Endodermal cell (in vitro differentiated cells): ENCODE measurements at places on chromosomes 13 and 19. TPM values are rescaled to one million over a fixed set of nuclear protein-coding genes. Genes with fewer than 3 reads are reported as not detected.
A peak's percentile ranks its signal among the peaks of the same experiment; 100 is the strongest.

Gene ALOX5AP
- not detected in 2 replicates for total RNA-seq

GRCh38 chr13:93637852-93638251 lies 411.2 kb downstream of the GPC6 start:
- H3K27ac ChIP-seq = no peak overlapping the region
- no peaks in the 10 kb centered on the region for H3K36me3 ChIP-seq
- H3K4me3 ChIP-seq = no peak overlapping the region
- peaks cover 3% of the 10 kb centered on the region for H3K4me1 ChIP-seq
- no peaks in the 10 kb centered on the region for H3K27me3 ChIP-seq

DNA sequence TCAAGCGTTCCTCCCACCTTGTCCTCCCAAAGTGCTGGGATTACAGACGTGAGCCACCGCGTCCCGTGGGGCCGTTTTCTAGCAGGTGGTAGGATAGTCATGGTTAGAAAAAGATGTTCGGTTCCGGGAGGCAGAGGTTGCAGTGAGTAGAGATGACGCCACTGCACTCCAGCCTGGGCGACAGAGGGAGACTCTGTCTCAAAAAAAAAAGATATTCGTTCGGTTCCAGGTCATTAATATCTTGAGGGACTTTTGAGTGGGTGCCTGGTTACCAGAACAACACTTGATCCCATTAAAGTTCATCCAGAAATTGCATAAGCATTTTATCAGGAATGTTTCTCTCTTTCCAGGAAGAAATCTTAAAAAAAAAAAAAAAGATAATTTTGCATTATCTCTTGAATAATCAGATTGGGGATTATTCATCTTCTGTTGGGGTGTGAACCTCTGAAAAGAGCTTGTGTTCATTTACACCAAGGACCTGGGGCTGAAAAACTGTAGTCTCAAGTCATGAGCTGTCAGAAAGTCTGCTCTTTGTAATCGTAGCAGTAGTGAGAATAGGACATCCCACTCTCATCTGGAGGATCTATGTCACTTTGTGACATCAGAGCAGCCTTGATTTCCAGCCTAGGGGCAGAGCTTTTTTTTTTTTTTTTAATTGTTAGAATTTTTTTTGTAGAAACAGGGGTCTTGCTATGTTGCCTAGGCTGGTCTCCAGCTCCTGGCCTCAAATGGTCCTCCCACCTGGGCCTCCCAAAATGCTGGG lies 1.0 kb upstream of the ETHE1 start:
- no peaks in the 10 kb centered on the region for H3K27me3 ChIP-seq
- no peaks in the 10 kb centered on the region for H3K36me3 ChIP-seq
- H3K4me1 ChIP-seq = no peaks in the 10 kb centered on the region

- H3K4me1 ChIP-seq = no peaks in the 10 kb centered on the region
- DNase-seq = peak; percentile 38
- no peaks in the 10 kb centered on the region for H3K36me3 ChIP-seq
- no peak overlapping the region for H3K27ac ChIP-seq
- no peaks in the 10 kb centered on the region for H3K27me3 ChIP-seq
Observed at GRCh38 chr13:29743201-29743786, 107.1 kb downstream of the UBL3 start.

GRCh38 chr13:90706631-90707030 lies 640.9 kb upstream of the MIR17HG start:
- H3K27ac ChIP-seq = no peak overlapping the region
- no peak for DNase-seq
- H3K4me3 ChIP-seq = no peak overlapping the region
- H3K36me3 ChIP-seq = no peaks in the 10 kb centered on the region
- H3K4me1 ChIP-seq = no peaks in the 10 kb centered on the region
- H3K27me3 ChIP-seq = no peaks in the 10 kb centered on the region

GRCh38 chr19:3931041-3931440 lies 1.8 kb upstream of the NMRK2 start:
- no peaks in the 10 kb centered on the region for H3K27me3 ChIP-seq
- H3K4me3 ChIP-seq = no peak overlapping the region
- H3K4me1 ChIP-seq = no peaks in the 10 kb centered on the region
- no peak for DNase-seq
- H3K36me3 ChIP-seq = no peaks in the 10 kb centered on the region
- no peak overlapping the region for H3K27ac ChIP-seq

GRCh38 chr19:18204394-18205199 lies 755 bp upstream of the RAB3A start:
- DNase-seq = peak; percentile 90
- H3K4me3 ChIP-seq = peak overlapping the region; percentile 87
- peak overlapping the region; percentile 86 for H3K27ac ChIP-seq
- H3K27me3 ChIP-seq = peaks cover 5% of the 10 kb centered on the region

Gene UBE2L5
- total RNA-seq = not detected in 3 replicates

- H3K36me3 ChIP-seq = no peaks in the 10 kb centered on the region
- no peak overlapping the region for H3K4me3 ChIP-seq
- H3K27ac ChIP-seq = no peak overlapping the region
- no peaks in the 10 kb centered on the region for H3K4me1 ChIP-seq
- no peaks in the 10 kb centered on the region for H3K27me3 ChIP-seq
Observed at GRCh38 chr19:38744874-38745273, 600 bp upstream of the CAPN12 start.

GRCh38 chr19:50844296-50844935 lies 10.3 kb upstream of the KLK3 start:
- H3K36me3 ChIP-seq = no peaks in the 10 kb centered on the region
- no peaks in the 10 kb centered on the region for H3K4me1 ChIP-seq
- H3K27ac ChIP-seq = no peak overlapping the region
- no peak overlapping the region for H3K4me3 ChIP-seq
- peaks cover 37% of the 10 kb centered on the region for H3K27me3 ChIP-seq
- no peak for DNase-seq

GRCh38 chr13:53121919-53122318 lies 93.3 kb downstream of the OLFM4 start:
- no peak overlapping the region for H3K27ac ChIP-seq
- H3K27me3 ChIP-seq = no peaks in the 10 kb centered on the region
- no peak overlapping the region for H3K4me3 ChIP-seq
- H3K4me1 ChIP-seq = peaks cover 6% of the 10 kb centered on the region
